ENCODE measurements at places on chromosomes 12 and 14.

- no peak for DNase-seq
Observed at GRCh38 chr12:104930388-104931326, 27.4 kb downstream of the SLC41A2 start.

DNA sequence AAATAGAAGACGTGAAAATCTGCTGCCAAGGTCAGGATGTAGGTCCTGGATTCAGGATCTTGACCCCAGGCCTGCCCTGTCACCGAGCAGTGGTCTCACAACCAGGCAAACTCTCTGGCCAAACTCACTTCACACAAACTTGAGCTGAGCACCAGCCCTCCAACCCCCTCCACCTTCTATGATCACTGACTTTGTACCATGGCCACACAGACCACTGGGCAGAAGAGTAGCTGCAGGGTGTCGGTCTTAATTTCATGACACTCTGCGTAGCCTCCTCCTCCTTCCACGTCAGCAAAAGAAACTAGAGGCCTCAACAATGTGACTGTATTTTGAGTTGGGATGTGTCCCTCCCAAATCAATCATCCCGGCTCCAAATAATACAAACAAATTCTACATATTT lies 7.2 kb upstream of the TBX3 start:
- DNase-seq: no peak

GRCh38 chr14:33959692-33960151 lies 8.8 kb upstream of the EGLN3 start:
- DNase-seq: no peak

GRCh38 chr14:75981426-75982265 lies at the start of gene TGFB3:
TSS of gene TGFB3 (minus strand) at chr14:75981995. CDS start at chr14:75980893, 1,102 bp downstream.
- peak; percentile 59 for DNase-seq

DNA sequence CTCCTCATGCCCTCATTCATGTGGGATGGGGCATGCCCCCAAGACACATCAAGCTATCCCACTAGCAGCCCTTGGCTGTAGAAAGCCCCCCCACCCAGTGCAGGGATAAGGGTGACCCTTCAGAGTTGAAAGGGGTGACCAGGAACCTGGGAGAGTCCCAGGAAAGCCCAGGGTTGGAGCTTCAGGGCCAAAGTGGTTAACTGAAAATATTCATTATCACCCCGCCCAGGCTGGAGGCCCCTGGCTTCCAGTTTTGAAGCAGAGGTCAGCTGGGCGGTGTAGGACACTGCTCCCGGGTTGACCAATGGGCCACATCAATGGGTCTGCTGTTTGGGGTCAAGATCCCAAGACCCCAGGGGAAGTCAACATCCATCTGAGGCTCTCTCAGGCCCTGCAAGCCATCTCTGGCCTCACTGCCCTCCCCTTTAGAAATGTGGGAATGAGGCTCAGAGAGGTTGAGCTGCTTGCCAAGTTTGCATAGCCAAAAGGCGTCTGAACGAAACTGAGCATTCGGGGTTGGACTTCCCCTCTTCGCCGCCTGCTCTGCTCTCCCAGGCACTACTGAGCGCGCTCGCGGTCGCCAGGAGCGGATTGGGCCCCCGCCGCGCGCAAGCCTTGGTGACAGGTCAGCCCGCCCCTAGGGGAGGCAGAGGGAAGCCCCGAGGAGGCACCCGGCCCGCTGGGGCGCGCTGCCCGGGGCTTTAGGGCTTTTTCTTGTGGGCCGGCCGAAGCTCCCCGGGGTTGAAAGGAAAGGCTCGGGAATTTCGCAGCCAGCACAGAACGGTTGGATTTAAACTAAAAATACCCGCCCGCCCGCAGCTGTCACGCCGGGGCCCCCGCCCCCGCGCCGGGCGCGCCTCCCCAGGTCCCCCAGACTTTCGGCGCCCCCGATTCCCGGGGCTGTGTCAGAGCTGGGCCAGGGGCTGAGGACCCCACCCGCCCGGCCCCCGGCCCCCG lies 576 bp downstream of the SYNE3 start:
- peak; percentile 69 for DNase-seq

- DNase-seq: no peak
Observed at GRCh38 chr12:62760779-62761178, 174.2 kb downstream of the PPM1H start.

- DNase-seq: no peak
Observed at GRCh38 chr14:42944284-42944683, 1337.6 kb downstream of the LRFN5 start.

GRCh38 chr14:77979171-77979570 lies 179.3 kb downstream of the ADCK1 start:
- DNase-seq: no peak

GRCh38 chr14:73771848-73772638 lies 57.9 kb upstream of the PNMA1 start:
- DNase-seq: peak; percentile 46

DNA sequence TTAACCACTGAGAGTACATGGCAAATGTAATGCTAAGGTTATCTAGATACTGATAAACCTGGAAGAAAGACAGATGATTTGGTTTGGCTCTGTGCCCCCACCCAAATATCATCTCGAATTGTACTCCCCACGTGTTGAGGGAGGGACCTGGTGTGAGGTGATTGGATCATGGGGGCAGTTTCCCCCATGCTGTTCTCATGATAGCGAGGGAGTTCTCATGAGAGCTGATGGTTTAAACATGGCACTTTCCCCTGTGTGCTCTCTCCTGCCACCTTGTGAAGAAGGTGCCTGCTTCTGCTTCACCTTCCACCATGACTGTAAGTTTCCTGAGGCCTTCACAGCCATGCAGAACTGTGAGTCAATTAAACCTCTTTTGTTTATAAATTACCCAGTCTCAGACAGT lies 14.2 kb downstream of the NOXRED1 start:
- no peak for DNase-seq
